ENCODE measurements at places on chromosomes 16 and 17.
A peak's percentile ranks its signal among the peaks of the same experiment; 100 is the strongest.

GRCh38 chr17:4786106-4786511 lies at the start of gene VMO1:
Gene VMO1, minus strand, starts transcription at chr17:4786364. Its CDS starts 12 bp downstream, at chr17:4786352.
- DNase-seq: no peak

DNA sequence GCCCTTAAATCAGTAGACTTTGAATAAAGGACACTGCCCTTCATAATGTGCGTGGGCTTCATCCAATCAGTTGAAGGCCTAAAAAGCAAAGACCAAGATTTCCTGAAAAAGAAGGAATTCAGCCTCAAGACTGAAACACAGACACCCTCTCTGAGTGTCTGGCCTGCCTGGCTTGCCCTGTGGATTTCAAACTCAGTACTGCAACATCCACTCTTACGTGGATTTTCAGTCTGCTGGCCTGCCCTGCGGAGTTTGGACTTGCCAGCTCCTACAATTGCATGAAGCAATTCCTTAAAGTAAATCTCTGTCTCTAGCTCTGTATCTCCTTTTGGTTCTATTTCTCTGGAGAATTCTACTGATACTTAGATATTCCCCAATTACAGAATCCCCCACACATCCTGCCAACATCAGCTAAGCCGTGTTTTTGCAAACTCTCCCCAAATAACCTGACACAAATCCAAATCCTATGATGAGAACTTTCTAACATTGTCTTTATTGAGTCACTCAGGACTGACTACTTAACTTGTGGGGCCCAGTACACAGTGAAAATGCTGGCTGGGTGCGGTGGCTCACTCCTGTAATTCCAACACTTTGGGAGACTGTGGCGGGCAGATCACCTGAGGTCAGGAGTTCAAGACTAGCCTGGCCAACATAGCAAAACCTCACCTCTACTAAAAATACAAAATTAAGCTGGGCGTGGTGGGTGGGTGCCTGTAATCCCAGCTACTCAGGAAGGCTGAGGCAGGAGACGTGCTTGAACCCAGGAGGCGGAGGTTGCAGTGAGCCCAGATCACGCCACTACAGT lies 7.2 kb upstream of the TNFRSF17 start:
- DNase-seq: no peak

DNA sequence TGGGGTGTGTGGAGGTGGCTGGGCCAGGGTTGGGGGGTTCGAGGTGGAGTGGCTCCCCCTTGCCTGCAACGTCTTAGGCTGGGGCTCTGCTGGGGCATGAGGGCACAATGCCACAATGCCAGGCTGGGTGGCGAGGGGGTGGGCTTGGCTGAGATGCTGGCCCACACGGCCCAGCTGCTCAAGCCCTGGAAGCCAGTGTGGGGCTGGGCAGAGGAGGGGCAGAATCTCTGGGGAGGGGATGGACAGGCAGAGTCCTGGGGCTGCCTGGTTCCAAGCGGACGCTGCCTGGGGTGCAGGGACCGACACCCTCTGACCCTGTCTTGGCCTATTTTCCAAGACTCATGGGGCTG lies 37.5 kb upstream of the SSTR5 start:
- no peak for DNase-seq

DNA sequence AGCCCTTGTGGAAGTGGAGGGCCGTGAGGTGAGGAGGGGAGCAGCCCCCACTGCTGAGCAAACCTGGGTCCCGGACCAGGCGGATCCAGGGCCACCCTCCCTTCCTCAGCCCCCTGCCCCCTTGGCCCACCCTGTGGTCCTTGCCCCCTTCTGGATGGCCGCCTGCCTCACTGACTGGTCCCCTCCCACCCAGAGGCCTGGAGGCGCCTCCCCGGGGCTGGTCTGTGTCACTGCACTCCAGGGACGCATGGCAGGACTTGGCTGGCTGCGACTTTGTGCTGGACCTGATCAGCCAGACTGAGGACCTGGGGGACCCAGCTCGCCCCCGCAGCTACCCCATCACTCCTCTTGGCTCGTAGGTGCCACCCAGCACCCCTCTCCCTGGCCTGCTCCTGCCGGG lies 19.2 kb upstream of the SMIM5 start:
- DNase-seq: no peak

DNA sequence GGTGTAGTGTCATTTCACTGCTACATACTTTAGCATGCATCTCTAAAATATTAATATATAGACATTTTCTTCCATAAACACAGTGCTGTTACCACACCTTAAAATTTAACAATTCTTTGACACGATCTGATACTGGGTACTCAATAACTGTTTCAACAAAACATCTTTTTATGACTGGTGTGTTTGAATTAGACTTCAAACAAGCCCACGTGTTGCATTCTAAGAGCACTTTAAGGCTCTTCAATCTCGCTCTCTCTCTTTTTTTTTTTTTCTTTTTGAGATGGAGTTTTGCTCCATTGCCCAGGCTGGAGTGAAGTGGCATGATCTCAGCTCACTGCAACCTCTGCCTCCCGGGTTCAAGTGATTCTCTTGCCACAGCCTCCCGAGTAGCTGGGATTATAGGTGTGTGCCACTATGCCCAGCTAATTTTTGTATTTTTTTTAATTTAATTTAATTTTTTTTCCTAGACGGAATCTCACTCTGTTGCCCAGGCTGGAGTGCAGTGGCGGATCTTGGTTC lies 15.8 kb upstream of the SLC46A1 start:
- no peak for DNase-seq

- no peak for DNase-seq
These were observed 136.1 kb downstream of the SPACA3 start for GRCh38 chr17:33127706-33128105.

DNA sequence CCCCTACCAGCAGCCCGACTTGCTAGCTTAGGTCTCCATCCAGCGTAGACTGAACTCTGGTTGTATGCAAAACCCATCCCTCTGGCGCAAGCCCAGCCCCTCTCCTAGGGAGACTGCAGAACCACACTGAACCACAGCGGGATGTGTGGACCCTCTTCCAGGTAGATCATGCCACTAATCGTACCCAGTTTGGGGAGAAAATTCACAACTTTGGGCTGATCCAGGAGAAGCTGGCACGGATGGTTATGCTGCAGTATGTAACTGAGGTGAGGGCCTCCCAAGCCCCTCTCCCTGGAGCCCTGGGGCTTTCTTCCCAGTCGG lies 3.2 kb downstream of the ACADVL start:
- DNase-seq: no peak

DNA sequence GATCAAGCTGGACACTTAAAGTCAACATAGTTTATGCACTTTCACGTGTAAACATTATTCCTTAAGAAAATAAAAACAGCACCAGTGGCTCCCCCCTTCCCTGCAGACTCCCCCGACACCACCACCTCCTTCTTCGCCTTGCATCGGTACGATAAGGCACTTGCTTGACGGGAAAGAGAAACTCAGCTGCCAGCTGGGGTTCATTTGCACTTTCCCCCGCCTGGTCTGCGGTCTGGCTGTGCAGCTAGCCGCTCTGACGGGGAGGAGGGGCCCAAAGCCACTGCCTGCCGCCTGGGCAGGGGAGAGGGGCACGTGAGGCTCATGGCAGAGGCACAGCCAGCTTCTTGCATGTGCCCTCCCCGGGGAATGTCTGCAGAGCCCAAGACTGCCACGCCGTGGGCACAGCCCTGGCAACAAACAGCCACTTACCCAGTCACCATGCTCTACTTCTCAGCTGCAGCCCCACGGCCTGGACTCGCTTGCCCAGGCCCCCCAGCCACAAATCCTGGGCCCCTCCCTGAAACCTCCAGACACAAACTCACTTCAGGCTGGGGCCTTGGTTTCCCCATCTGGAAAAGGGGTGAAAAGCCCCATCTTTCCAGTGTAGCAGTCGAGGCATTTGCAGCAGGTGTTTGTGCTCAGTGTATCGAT lies 16.5 kb upstream of the PRM1 start:
- no peak for DNase-seq

DNA sequence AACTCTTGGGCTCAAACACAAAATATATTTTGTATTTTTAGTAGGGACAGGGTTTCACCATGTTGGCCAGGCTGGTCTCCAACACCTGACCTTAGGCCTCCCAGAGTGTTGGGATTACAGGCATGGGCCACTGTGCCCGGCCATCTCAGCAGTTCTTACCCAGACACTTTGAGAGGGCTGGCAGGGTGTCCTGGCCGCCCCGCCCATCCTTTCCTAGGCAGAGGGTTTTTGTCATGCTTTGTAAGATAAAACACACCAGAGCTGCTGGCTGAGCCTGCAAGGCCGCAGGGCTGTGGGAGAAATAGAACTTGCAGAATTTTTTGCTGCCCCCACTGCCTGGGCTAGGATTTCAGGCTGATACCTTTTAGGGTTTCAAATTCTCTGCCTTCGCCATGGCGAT lies 8.7 kb downstream of the PPL start:
- DNase-seq: no peak

GRCh38 chr16:21685034-21685455 lies 21.3 kb downstream of the OTOA start:
- no peak for DNase-seq

GRCh38 chr16:84299734-84300440 lies 5.2 kb downstream of the WFDC1 start:
- DNase-seq: no peak

DNA sequence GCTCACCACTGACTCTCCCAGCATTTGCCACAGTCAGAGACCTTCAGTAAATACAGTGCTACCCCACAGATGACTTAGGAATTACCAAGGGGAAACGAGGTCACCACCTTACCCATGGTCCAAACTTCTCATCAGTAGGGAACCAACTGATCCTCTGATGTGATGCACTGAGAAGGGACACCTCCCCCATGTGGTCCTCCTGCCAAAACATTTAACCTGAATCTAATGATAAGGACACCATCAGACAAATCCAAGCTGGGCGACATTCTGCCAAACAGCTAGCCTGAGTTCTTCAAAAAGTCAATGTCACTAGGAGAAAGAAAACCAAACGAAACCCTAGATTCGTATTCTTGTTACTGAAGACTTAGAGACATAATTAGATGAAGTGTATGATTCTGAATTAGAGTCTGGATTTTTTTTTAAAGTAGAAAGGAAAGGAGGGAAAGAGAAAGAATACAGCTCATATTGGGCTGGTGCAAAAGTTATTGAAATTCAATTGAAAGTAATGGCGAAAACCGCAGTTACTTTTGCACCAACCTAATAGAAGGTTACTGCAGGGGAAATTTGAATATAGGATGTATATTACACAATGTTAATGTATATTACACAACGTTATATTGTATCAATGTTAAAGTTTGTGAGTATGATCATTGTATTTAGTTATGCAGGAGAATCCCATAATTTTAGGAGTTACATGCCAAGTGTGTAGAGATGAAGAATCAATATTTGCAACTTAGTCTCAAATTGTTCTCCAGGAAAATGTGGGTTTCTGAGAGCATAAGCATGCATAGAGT lies 2.3 kb upstream of the CSNK2A2 start:
- DNase-seq: no peak

GRCh38 chr17:32487473-32488176 lies 832 bp downstream of the CDK5R1 start:
- no peak for DNase-seq

DNA sequence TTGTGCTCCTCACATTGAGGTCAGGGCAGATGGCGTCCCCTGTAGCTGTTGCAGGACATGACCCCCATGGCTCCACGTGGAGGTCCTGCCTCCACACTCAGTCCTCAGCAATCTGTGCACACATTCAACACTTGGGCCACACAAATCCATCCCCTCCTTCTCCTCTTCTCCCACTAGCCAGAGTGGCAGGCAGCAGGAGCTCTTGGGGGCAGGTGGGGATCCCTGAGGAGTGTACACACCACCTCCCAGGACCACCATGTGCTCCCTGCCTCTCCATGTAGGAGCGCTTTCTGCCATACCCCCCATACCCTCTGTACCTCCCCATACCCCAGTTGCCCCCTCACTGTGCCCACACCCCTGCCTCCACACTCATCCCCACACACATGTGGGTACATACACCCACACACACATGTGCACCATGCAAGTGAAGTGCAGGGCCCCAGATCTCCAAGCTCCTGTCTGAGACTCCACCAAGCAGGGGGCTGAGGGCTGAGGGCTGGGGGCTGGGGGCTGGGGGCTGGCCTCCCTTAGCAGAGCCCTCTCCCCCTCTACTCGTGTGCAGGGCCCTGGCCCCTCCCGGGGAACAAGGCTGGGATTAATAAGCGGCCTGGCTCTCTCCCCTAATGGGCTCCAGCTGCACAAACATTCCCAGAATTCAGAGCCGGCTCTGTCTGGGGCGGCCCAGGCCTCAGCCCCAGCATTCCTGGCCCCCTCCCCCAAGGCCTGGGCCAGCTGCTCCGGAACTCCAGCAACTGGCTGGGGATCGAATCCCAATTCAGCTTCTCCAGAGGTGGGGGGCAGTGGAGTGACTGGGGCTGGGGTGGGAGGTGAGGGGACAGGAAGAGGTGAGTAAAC lies 48.2 kb upstream of the MEIOC start:
- no peak for DNase-seq

GRCh38 chr17:65156835-65157565 lies 19.8 kb downstream of the RGS9 start:
- no peak for DNase-seq

GRCh38 chr17:32241640-32242039 lies 24.0 kb upstream of the RHBDL3 start:
- no peak for DNase-seq

DNA sequence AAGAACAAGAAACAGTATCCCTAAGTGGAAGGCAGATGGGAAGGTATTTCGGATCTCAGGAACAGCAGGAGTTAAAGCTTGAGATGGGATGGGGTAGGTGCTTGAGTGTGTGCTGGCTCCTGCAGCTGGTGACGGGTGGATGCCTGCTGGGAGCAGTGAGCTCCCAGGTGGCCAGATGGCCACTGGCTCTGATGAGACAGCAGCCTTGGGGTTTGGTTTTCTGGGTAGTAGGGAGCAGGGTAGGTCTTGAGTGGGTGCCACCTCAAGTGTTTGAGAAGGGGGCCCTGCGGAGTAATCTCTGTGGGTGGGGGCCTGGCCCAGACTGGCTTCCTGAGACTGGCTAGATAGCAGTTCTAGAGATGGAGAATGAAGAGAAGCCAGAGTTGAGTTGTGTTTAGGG lies 10.3 kb downstream of the EPN2 start:
- no peak for DNase-seq

- no peak for DNase-seq
These were observed 170.3 kb upstream of the RPH3AL start for GRCh38 chr17:522919-523318.

GRCh38 chr16:1906846-1907165 lies 11.4 kb downstream of the HS3ST6 start:
- DNase-seq: no peak

GRCh38 chr17:12050646-12051225 lies 30.1 kb downstream of the MAP2K4 start:
- DNase-seq: peak; percentile 51

DNA sequence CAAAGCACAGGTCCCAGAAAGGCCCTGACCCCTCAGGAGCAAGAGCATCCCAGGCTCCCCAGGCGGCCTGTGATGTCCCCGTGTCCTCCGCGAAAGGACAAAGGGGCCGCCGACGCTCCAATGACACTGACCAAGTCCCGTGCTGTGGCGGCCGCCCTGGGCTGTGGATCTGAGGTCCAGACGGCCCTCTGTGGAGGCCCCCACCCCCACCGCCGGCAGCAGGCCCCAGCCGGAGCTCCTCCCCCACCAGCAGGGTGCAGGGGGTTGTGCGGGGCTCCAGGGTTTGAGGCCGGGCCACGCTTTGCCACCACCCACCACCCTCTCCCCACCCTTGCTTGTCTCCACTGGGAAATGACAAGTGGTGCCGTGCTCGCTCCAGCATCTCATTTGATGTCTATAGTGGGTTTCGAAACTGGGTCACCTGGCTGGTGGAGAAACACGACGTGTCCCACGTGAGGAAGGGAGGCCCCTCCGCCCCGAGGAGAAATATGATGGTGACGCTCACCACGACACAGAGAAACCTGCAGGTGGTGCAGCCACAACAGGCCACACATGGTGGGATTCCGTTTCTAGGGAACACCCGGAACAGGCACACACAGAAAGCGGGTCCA lies 31.2 kb upstream of the ZNF469 start:
- DNase-seq: no peak

- no peak for DNase-seq
These were observed 58.4 kb downstream of the PHKB start for GRCh38 chr16:47519546-47519945.

GRCh38 chr17:19769946-19770652 lies 22.0 kb upstream of the ALDH3A1 start:
- DNase-seq: no peak
